ENCODE measurements at places on chromosomes 7 and 10.

DNA sequence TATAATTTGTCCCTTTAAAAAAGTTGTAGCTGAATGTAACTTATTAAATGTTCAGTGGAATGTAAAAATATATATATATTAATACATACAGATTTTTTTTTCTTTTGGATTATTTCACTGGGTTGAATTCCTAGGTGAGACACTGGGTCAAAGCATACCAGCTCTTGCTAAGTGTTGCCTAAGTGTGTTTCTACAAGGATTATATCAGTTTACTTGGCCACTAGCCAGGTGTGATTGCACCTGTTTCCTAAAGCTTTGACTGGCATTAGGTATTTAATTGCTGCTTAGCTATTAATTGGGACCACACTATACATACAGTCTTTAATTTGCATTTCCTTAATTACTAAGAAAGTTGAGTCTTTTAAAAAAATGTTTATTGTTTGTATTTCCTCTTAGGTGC lies 5.5 kb upstream of the ELOVL3 start:
- no peak for DNase-seq

GRCh38 chr10:128625926-128626325 lies 499.7 kb upstream of the MKI67 start:
- no peak for DNase-seq

GRCh38 chr7:85587785-85588184 lies 400.9 kb upstream of the SEMA3D start:
- DNase-seq, result no peak

DNA sequence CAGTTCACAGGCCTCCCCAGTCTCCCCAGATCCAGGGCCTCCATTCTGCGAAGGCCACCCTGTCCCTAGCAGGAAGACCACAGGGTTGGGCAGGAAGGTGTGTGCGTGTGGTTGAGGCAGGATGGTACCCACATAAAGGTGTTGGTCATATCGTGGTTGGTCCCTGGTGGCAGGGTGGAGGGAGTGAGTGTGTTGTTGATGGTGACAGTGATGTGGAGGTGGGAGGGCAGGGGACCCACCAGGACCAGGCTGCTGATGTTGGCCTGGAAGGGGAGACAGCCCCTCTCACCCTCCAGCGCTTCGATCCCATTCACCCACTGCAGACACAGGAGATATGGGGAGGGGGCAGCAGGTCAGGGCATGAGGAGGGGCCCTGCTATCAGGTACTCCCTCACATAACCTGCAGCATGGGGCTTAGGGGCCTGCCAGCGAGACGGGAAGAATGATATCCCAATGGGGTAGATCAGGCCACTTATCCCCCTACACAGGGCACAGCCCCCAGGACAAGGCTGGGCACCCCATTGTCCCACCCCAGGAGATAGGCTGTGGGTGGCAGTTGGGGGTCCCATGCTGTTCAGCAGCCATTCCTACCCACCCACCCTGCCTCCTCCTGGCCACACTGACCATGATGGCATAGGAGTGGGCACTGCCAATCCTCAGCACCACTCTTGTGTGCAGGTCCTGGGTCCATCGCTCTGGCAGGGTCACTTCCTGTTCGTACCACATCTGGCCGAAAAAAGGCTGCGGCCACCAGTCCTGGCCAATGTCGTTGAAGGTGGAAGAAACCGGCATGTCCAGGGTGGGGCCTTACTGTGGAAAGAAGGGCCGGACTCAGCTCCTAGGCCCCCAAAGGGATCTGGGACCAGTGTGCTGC lies 69.0 kb upstream of the ZNF479 start:
- no peak for DNase-seq

- no peak for DNase-seq
Measured at GRCh38 chr7:121103579-121103978, 115.1 kb downstream of the CPED1 start.

Data from Caki2 (cell line).